ENCODE measurements at places on chromosomes 11 and 22.

DNA sequence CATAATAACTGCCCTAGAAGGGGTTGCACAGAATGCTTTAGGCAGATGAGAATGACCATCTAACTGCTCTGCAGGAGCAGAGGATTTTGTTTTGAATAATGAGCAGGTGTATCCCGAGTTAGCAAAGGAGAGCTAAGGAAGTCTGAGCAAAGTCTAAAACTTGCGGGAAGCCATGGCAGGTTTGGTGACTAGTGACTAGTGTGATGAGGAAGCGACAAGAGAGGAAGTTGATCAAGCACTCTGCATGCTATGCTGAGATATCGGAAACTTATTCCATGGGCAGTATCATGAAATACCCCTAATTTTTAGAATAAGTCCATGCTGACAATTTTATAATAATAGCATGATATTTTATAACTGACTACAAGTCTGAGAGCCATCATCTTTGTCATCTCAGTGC lies 12.9 kb downstream of the OLFML1 start:
- DNase-seq, result no peak

GRCh38 chr22:34851918-34852662 lies 213.9 kb upstream of the ISX start:
- no peak for DNase-seq

- DNase-seq, result peak; percentile 44
These were observed 35.6 kb upstream of the TPBGL start for GRCh38 chr11:75204685-75205563.

- peak; percentile 0 for DNase-seq
These were observed 9.2 kb downstream of the OR8B4 start for GRCh38 chr11:124415356-124415923.

DNA sequence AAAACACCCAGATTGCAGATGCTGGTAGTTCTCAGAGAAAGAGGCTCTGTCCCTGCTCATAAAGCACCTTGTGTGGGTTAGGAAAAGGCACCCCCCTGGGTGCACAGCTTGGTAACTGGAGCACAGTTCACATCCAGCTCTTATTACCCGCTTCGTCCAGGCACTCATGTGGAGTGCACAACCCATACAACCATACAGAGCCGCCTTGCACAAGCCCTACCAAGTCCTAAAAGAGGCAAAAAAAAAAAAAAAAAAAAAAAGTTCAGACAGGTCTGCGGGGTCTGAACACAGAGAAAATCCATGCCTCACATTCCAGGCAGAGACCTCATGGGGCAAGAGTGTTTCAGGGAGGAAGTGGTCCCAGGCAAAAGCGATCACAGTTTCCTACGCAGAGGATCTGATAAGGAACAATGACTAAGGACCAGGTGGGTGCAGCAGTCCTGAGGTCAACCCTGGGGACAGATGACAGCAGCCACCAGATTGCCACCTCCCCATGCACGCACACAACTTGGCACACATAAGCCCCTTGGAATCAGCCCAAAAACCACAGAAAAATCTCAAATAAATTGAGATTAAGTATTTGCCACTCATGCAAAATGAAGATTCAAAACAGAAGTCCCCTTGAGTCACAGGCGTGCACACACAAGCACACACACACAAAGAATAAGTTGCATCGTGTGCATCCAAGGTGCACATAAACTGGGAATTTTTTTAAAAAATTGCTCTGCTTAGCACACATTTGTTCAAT lies 12.3 kb downstream of the MB start:
- DNase-seq, result no peak

DNA sequence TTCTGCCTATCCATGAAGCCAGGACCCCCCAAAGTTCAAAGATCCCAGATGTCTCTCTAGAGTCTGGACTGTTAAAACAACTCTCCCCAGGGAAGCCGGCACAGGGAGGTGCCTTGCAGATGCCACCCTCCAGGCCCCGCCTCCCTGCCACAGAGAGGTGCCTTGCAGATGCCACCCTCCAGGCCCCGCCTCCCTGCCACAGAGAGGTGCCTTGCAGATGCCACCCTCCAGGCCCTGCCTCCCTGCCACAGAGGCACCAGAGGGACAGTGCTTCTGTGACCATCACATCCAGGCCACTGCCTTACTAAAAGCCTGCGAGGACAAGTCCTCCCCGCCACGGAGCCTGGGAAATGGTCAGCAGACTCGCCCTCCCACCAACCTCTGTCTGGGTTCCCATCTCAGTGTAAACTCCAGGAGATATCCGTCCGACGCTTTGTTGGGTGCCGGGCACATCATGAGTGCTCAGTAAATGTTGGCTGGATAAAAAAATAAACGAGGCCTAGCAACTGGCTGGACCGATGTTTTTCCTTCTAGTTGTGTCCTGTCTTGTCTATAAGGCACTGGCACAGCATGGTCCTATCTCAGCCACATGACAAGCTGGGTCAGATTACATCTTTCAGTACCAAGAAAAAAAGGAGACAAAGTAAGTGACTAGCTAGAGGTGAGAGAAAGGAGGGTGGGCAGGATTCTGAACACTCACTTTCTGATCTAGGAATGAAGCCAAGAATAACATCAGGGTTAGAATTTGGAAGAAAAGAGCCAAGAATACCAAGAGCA lies 91.2 kb upstream of the CSNK2A3 start:
- no peak for DNase-seq

DNA sequence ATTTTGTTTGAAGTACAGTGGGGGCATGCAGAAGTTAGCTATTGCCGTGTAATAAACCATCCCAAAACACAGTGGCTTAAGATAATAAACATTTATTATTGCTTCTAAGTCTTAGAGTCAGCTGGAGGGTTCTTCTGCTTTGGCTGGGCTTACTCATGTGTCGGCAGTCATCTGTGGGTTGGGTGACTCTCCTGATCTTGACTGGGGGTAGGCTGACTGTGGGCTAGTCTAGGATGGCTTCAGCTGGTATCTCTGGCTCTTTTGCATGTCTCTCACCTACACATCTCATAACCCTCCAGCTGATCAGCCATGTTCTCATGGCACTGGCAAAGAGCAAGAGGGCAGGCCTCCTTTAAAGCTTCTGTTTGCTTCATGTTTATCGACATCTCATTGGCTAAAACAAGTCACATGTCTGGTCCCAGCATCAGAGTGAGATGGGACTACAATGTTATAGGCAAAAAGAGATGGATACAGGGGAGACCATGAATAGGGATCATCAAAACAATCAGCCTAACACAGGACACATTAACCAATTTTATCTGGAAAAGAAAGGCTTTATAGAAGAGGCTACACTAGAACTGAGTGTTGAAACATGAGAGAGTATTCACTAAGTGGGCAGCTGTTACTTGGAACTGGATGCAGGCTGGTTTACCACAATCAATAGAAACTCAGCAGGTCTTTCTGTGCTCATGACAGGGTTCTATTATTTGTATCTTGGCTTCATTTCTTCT lies 5.1 kb downstream of the LRRC51 start:
- DNase-seq, result no peak

- no peak for DNase-seq
These were observed 25.9 kb upstream of the SCARF2 start for GRCh38 chr22:20463324-20464095.

DNA sequence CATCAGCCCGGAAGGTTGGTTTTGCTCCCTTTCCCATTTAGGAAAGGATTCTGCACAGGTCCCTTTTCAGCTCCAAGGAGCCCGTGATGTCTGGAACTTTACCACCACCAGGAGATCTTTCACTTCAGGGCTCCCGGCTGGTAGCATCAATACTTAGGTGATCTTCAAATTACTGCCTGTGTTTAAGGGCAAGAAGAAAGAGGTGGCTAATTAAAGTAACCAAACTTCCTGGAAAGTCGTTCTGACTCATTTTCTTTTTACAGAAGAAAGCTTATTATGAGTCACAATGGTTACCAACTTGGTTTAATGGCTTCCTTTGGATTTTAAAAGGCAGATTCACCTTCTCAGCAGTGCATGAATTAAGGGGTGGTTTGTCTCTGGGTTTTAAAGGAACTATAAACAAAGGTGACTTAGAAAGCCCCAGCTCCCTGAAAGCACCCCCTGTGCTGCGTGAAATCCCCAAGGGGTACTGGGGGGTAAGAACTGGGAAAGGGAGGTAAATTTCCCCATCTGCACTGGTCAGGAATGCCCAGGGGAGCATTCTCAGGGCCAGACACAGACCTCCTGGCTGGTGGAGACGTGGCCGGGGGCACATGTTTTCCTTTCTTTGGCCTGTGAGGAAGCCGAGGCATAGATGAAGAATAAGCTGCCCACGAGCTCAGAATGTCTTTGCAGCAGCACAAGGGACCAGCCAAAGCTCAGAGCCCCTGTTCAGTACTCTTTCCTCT lies 8.8 kb downstream of the POU2F3 start:
- DNase-seq, result no peak

- DNase-seq, result no peak
These were observed 56.3 kb upstream of the ADSL start for GRCh38 chr22:40289991-40290459.

- DNase-seq, result no peak
These were observed at the start of gene APOL5 for GRCh38 chr22:35717572-35717971. APOL5 (plus strand) TSS chr22:35717872; CDS start chr22:35717872, 0 bp downstream.
